Lower lobe of right lung (tissue), 2 donors: ENCODE measurements at places on chromosomes 3 and 15.

GRCh38 chr3:142447852-142448823 is at the start of gene XRN1:
XRN1 (minus strand) TSS chr3:142448037; CDS start chr3:142447944, 93 bp downstream.
- DNase-seq: peak; percentile 98

DNA sequence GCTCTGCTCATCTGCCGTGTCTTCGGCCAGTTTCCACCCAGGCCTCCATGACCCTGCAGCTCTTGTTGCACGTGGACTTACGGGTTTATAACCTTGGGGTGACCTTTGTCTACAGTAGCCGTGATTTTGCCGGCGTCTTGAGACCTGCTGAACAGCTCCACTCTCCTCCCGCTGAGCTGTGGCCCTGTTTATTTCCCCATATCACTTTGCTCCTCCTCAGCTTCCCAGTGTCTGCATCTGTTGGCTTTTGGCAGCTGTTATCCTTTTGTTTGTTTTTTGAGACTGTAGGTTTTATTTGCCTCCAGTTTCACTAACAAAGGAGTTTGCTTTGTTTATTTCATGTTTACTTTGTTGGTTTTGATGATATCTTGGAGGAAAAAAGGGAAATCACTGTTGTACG is 29.3 kb upstream of the SLC28A1 start:
- no peak for DNase-seq

GRCh38 chr15:25090073-25090733 is 135.4 kb downstream of the SNRPN start:
- no peak for DNase-seq

DNA sequence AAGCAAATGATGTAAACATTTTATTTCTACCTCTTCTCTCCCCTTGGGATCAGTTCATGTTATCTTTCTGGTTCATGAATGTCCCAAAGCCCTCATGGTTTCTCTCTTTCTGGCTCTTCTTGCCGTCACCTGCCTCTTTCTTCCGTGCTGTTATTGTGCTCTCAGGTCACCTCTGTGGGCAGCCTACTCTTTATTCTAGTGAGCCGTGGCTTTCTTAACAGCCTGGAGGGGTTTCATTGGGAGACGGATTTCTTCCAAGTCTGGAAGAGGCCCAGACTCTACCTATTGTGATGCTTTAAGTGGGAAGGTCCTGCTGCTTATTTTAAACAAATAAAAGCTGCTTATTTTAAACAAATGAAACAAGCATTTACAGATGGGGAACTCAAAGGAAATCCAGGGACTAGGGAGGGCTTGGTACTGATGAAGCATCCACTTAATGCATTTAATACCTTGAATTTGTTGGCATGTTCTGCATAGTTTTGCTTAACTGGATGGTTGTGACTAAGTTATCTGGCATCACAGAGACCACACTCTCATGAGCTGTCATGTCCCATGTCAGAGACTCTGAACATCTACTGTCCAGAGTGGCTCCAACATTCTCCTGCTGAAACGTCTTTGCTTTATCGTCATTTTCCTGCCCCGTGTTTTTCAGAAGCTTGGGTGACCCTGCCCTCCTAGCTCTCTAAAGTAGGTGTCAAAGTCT is 443.3 kb downstream of the GABRG3 start:
- DNase-seq: no peak

DNA sequence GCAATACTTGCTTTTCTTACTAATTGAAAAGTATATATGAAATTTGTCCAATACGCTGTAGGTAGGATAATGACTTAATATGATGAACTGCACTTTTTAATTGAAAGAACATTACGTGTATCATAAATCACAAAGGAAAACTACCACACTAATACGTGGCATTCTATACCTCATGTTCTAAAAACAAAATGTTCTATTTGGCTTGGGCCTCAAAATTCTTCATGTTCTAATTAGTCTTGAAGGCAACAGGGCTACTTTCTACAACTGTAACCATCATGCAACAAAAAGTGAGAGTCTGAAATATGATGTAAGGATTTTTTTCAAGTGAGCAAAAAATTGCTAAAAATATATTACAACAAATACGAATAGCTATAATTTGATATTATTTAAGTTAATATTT is 19.8 kb downstream of the THRB start:
- DNase-seq: no peak

GRCh38 chr3:143302638-143303171 is 183.1 kb downstream of the CHST2 start:
- DNase-seq: peak; percentile 48

- no peak for DNase-seq
Measured at GRCh38 chr3:146589899-146590508, 15.1 kb downstream of the PLSCR5 start.

DNA sequence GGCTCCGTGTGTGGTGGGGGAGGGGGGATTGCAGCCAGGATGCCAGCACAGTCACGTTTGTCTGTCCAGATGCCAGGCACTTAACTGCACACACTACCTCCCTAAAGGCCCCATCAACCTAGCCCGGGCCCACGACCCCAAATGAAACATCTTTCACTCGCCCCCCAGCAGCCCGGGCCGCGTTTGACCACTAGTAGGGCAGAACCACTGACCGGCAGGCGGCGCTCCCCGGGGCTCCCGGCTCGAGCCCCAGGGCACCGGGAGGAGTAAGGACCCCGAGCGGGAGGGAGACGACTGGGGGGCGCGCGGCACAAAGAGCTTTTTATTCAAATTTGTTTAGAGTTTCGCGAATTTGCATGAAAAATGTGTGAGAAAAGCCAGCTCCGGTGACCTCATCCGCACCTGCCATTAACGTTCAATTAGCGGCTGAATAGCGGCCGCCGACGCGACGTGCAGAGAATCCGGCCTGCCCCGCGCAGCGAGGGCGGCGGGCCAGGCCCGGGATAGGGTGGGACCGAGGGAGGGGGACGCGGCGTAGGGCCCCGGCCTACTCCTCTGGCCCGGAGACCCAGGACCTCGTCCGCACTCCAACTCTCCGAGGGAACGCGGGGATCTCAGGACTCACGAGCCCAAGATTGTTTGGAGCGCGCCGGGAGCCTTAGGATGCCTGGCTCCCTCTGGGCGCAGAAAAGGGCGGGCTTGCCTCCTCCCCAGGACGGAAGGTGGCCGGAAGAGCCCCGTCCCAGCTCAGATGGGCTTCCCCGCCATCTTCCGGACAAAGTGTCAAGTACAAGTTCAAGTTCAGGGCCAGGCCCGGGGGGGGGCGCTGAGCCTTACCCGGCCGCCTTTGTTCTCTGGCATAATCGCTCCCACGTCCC is 64.9 kb upstream of the POLG start:
- DNase-seq: no peak

- DNase-seq: no peak
Measured at GRCh38 chr15:92502930-92503857, 109.5 kb downstream of the ST8SIA2 start.

- DNase-seq: no peak
Measured at GRCh38 chr3:59234884-59235633, 185.2 kb upstream of the CFAP20DC start.
